ENCODE measurements at places on chromosomes 5 and 9. TPM values are rescaled to one million over a fixed set of nuclear protein-coding genes. Genes with fewer than 3 reads are reported as not detected.

Gene ZNF462
- not detected for total RNA-seq

Gene SYK
- 0.37 TPM for total RNA-seq

Gene FBP2
- total RNA-seq = not detected

Gene ADAMTS13
- total RNA-seq = 1.5 TPM

DNA sequence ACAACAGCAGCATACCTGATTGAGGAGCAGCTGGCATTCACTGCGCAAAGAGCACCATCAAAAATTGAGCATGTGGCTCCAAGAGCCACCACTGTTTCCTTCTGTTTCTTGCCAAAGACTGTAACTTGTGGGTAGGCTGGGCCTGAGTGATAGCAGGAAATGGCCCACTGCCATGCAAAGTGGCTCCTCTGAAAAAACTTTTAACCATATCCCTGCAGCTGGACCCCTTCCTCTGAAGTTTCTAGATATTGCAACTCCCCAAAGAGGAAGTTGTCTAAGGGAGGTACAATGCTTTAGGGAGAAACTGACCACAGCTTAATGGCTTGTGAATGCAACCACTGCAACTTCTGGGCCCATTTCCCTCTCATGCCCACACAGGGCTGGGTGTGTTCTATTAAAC, 355.4 kb upstream of the PDE4D start:
- H3K36me3 ChIP-seq = no peaks in the 10 kb centered on the region
- H3K4me1 ChIP-seq = no peaks in the 10 kb centered on the region
- no peaks in the 10 kb centered on the region for H3K27me3 ChIP-seq
- H3K27ac ChIP-seq = no peak overlapping the region
- no peak overlapping the region for H3K4me3 ChIP-seq

GRCh38 chr5:149857499-149857898, 87.1 kb downstream of the PDE6A start:
- peaks cover 9% of the 10 kb centered on the region for H3K4me1 ChIP-seq
- H3K36me3 ChIP-seq = peaks cover 1% of the 10 kb centered on the region

DNA sequence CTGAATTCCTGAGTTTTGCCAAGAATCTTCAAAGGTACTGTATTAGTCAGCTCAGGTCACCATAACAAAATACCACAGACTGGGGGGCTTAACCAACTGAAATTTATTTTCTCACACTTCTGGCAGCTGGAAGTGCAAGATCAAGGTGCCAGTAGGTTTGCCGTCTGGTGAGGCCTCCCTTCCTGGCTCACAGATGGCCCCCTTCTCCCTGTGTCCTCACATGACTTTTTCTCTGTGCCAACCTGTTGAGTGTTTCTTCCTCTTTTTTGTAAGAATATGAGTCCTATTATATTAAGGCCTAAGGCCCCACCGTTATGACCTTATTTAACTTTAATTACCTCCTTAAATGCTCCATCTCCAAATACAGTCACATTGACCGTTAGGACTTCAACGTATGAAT, 156.1 kb upstream of the KIF2A start:
- no peak overlapping the region for H3K4me3 ChIP-seq
- H3K27ac ChIP-seq = no peak overlapping the region
- no peaks in the 10 kb centered on the region for H3K4me1 ChIP-seq
- peaks cover 9% of the 10 kb centered on the region for H3K27me3 ChIP-seq

DNA sequence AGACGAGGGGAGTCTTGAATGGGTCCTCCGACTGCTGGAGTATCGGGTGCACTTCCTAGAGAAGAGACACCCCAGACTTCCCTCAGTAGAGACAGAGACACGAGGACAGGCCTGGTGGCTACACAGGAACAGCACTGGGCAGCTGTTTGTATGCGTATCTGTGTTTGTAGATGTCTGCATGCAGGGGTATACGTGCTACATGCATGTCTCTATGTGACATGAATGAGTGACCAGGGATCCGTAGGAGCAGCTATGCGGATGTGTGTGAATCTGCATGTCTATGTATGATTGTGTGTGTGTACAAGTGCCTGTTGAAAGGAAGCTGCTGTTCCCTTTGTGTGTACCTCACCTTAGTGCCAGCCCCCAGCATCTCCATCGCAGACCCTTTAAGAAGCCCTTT, 31.2 kb downstream of the CNTFR start:
- H3K27me3 ChIP-seq = peaks cover 33% of the 10 kb centered on the region
- no peaks in the 10 kb centered on the region for H3K4me1 ChIP-seq
- no peak overlapping the region for H3K4me3 ChIP-seq
- no peak overlapping the region for H3K27ac ChIP-seq
- H3K36me3 ChIP-seq = no peaks in the 10 kb centered on the region

GRCh38 chr9:91245431-91246313, 116.0 kb downstream of the AUH start:
- H3K27me3 ChIP-seq = no peaks in the 10 kb centered on the region
- H3K36me3 ChIP-seq = peaks cover 2% of the 10 kb centered on the region
- H3K4me1 ChIP-seq = peaks cover 14% of the 10 kb centered on the region
- no peak for DNase-seq
- peak overlapping the region; percentile 74 for H3K27ac ChIP-seq

DNA sequence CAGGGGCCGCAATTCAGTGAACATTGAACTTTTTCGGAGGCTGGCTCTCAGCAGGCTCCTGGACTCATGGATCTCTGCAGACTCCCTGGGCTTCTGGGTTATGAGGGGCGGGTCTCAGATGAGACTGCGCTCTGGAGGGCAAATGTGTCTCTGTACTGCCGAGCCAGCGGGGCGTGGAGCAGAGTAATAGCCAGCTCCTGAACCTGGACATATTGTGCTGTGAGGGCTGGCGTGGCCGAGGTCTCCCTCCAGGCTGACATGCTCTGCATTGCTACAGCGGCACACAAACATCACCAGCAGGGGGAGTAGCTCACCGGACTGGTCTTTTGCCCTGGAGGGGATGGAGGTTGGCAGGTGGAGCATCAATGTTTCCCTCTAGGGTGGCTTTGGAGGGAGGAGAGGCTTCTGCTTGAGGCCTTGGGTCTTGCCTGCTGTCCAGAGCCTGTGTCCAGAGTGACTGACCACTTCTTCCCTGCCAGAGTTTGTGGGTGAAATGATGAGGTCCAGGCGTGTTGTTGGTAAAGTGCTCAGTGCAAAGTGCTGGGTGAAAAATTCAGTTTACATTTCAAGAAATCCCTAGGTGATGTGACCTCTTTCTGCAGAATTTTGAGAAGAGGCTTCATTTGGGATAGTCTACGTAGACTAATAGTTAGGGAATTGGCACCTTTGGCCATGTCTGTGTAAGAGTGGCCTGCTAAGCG, 10.9 kb upstream of the GADD45G start:
- no peak overlapping the region for H3K27ac ChIP-seq
- peaks cover 7% of the 10 kb centered on the region for H3K27me3 ChIP-seq
- peaks cover 2% of the 10 kb centered on the region for H3K4me1 ChIP-seq

- no peaks in the 10 kb centered on the region for H3K4me1 ChIP-seq
- no peaks in the 10 kb centered on the region for H3K36me3 ChIP-seq
- DNase-seq = no peak
- H3K4me3 ChIP-seq = no peak overlapping the region
- H3K27me3 ChIP-seq = peaks cover 4% of the 10 kb centered on the region
These were observed 7.5 kb upstream of the GPX3 start for GRCh38 chr5:151012862-151013261.

- H3K36me3 ChIP-seq = peaks cover 2% of the 10 kb centered on the region
- peak overlapping the region; percentile 87 for H3K4me3 ChIP-seq
- peak overlapping the region; percentile 86 for H3K27ac ChIP-seq
- peak; percentile 49 for DNase-seq
- H3K27me3 ChIP-seq = peaks cover 7% of the 10 kb centered on the region
These were observed 826 bp downstream of the PAIP1 start for GRCh38 chr5:43555895-43556606.

DNA sequence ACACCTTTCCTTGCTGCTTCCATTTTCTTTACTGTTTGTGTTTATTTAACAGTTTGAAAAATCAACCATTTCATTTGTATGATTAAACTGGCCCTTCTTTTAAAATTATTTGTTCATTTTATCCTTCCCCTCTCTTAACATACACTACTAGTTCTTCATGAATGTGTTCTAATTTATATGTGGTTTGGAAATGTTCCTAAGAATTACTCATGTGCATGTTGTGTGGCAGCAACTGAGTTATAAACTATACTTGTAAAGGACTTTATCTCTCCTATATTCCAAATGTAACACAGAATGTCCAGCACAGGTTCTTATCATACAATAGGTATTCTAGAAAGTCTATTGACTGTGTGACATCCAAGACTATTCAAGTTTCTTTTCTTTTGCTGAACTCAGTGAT, 358.2 kb upstream of the MEF2C start:
- H3K36me3 ChIP-seq = no peaks in the 10 kb centered on the region
- no peaks in the 10 kb centered on the region for H3K4me1 ChIP-seq
- H3K4me3 ChIP-seq = no peak overlapping the region
- DNase-seq = no peak
- H3K27ac ChIP-seq = no peak overlapping the region

DNA sequence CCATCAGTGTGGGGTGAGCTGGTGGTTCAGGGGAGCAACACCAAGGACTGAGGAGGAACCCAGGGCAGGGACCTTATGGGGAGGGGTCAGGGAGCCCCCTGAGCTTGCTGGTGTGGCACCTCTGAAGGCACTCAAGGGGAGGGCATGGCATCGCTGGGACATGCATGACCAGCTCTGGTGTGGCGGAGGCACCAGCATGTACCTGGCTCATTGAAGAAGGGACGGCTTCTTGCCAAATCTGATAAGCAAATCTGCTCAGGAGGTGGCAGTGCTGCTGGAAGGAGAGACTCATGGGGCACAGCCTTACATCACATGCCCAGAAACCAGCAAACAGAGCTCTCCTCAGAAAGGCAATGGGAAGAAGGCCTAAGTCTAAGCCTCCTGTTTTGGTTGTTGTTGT, 421.8 kb downstream of the SEMA5A start:
- no peak overlapping the region for H3K4me3 ChIP-seq
- H3K36me3 ChIP-seq = no peaks in the 10 kb centered on the region
- H3K4me1 ChIP-seq = no peaks in the 10 kb centered on the region
- H3K27me3 ChIP-seq = no peaks in the 10 kb centered on the region

DNA sequence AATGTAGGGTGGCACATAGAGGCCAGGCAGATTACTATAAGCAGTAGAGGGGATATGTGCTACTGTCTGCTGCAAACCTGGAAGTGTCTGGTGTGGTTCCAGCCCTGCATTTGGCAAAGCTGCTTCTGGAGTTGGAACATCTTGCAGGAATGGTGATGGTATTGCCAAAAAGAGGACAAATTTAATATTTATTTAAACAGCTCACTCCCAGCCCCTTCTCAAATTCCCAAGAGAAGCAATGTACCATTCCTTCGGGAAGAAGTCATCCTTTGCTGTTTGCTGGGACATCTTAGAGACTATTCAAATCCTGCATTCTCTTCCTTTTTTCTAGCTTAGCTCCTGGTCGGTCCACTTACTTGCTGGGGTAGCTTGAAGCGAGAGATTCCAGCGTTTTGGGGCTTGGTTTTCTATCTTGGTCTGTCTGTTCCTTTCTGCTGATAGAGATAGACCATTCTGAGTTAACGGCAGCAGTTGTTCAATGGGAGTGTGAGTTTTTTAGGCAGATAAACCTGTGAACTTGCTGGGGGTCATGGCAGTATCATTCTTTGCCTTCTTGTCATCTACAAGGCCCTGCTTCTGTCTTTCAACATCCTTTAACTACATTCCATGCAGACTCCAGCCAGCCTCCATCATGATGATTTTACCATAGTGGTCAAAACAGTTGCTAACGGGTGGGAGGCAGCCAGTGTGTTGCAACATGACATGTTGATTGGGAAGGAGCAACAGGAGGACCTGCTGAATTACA, 69.9 kb downstream of the RCL1 start:
- H3K27ac ChIP-seq = no peak overlapping the region
- H3K36me3 ChIP-seq = peaks cover 44% of the 10 kb centered on the region
- H3K4me1 ChIP-seq = peaks cover 6% of the 10 kb centered on the region
- no peak for DNase-seq

DNA sequence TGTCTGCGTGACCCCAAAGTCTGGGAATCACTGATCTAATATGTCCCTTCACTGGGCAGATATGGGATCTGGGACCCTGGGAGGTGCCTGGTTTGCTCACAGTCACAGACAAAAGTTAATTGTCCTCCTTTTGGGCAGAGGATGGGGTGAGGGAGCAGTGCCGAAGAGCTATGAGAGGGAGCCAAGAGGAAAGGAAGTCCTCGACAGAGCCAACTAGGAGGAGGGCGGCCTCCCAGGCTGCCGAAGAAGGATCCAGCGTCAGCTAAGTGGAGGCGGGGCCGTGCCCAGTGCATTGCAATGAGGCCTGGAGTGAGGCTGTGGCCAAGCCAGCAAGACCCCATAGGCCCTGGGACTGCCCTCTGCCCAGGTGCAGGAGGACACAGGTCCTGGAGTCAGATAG, 11.4 kb downstream of the AIF1L start:
- H3K4me3 ChIP-seq = no peak overlapping the region
- no peak overlapping the region for H3K27ac ChIP-seq
- DNase-seq = no peak
- no peaks in the 10 kb centered on the region for H3K4me1 ChIP-seq
- no peaks in the 10 kb centered on the region for H3K36me3 ChIP-seq

DNA sequence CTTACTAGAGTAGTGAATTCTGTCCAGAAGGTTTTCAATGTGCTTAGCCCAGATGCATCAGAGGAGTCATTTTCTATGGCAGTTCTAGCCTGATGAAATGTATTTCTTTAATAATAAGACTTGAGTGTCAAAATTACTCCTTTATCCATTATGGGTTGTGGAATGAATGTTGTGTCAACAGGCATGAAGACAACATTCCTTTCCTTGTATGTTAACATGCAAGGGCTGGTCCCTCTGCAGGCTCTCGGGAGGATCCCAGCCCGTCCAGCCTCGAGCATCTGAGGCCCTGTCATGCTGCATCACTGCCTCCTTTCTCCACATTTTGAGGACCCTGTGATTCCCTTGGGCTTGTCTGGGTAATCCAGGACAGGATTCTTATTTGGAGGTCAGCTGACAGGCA, 42.9 kb upstream of the FAM120AOS start:
- H3K4me3 ChIP-seq = no peak overlapping the region
- DNase-seq = no peak
- peaks cover 43% of the 10 kb centered on the region for H3K36me3 ChIP-seq
- H3K27me3 ChIP-seq = no peaks in the 10 kb centered on the region
- H3K27ac ChIP-seq = no peak overlapping the region

- H3K4me1 ChIP-seq = peaks cover 8% of the 10 kb centered on the region
- no peaks in the 10 kb centered on the region for H3K36me3 ChIP-seq
- no peak overlapping the region for H3K4me3 ChIP-seq
These were observed 79.5 kb upstream of the FAM169A start for GRCh38 chr5:74945561-74946165.

DNA sequence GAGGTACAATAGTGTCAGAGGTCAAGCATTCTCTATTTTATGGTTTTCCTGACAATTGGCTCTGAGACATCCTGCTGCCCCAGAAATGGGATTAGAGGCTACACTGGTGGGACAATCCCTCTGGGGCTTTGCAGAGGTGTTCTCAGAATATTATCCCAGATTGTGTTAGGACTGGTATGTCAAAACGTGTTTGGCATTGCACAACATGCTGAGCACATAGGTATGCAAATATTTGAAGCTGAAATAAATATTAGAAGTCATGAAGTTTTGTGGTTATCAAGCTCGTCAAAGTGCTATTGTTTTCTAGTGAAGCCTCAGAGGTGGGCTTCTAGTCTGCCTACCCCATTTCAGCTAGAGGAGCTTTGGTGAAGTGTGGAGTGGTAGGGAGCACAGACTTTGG, 304.4 kb downstream of the MAN2A1 start:
- peaks cover 2% of the 10 kb centered on the region for H3K36me3 ChIP-seq
- H3K4me1 ChIP-seq = no peaks in the 10 kb centered on the region
- no peak overlapping the region for H3K4me3 ChIP-seq
- no peak for DNase-seq

Data from activated naive CD8-positive, alpha-beta T cell treated with anti-CD3 and anti-CD28 coated beads for 36 hours (primary cell).